T-helper 2 cell (primary cell): ENCODE measurements at places on chromosomes 4 and X.

DNA sequence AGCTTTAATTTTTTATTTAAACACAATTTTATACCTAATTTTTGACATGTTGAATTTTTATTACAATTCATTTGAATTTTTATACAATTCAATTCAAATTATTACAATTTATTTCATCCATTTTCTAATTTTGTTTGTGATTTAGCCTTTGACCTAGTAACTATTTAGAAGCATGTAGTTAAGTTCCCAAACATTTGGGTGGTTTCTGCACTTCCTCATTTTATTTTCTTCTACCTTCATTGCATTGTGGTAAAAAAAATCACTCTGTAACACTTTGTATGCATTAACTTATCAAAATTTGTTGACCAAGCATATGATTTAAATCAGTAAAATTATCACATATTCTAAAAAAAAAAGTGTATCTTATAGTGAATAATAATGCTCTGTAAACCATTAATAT lies 928.9 kb downstream of the ARAP2 start:
- no peak for DNase-seq

DNA sequence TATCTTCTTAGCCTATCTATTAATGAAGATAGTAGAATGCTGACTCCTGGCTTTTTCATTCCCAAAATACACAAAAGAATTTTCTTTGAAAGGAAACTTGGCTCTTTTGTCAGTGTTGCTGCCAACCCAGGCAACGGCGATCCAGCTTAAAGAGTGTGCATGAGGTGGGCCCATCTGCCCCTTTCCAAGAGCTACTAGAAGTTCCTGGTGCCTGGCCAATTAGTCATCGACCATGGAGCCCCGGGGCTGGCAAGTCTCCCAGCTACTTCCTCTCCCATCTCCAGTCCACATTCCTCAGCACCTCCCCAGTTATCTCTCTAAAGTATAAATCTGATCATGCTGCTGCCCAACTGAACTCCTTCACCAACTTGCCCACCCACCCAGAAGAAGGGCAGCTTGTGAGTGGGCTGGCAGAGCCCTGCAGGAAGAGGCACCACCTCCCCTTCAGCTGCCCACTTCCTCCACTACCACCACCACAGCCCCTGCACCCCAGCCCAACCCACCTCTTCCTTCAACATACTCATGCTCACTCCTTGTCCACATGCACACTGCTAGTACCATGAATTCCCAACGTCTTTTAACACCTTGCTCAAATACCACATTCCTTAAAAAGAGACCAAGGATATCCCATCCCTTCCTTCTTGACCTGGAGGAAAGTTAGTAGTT lies 158.2 kb upstream of the MAP3K15 start:
- no peak for DNase-seq

GRCh38 chrX:126164689-126165400 lies 1.2 kb downstream of the DCAF12L2 start:
- DNase-seq: no peak

DNA sequence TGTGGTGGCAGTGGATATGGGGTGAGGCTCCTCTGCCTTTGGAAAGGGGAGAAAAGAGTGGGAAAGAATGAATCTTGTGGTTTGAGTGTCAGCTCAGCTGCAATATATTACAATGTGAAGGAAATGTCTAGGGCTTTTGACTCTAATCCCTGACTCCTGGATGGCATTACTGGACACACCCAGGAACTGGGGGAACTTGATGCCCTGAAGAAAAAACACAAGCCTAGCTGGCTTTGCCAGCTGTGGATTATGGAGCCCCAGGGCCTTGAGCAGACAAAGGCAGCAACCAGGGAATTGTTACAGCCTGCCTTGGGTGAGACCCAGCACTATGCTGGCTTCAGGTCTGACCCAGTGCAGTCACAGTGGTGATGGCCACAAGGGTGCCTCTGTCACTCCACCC lies 57.1 kb upstream of the CYSLTR1 start:
- DNase-seq: no peak

DNA sequence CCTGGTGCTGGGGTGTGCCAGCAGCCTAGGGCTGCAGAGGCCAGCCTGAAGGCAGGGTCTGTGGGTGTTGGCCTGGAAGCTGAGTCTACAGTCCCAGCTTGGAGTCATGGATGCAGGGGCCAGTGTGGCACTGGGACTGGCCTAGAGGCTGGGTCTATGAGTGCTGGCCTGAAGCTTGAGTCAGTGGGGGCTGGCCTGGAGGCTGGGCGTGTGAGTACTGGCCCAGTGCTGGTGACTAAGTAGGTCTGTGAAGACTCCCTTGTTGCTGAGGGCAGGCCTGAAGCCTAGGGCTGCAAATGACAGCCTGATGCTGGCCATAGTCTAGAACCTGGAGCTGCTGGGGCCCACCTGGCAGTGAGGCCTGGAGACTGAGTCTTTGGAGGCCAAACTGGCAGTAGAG lies 31.3 kb upstream of the ALG13 start:
- no peak for DNase-seq

DNA sequence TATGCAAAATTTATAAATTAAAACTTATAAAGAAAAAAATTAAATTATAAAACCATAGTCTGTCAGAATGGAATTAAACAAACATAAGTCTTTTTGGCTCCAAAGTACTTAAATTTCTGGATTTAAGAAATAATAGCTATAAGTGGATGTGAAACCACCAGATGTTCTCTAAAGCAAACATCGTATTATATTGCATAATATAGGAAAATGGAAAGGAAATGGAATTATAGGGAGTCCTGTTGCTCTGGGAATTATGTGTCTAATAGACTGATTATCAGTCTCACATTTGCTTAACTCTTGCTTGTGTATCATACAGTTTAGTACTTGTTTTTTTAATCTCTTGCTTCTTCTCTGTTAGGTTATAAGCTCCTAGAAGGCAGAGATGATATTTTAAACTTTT lies 819.2 kb downstream of the RAPGEF2 start:
- no peak for DNase-seq

DNA sequence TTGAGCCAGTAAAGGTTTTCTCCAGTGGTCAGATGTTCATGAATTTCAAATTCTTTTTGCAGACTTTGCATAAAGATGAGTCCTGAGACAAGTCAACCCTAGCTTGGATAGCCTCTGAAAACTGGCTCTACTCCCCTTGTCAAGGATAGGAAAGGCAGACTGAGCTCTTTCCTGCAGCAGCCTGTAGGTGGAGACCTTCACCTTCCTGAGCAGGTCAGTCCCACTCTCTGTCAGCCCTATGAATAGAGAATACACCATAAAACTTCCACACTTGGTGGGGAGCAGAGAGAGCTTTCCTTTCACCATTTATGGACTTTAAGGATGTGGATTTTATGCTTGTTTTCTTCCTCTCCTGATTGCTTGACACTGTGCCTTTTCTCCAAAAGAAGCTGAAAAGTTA lies 41.9 kb downstream of the PCDH19 start:
- no peak for DNase-seq

- DNase-seq: no peak
Measured at GRCh38 chr4:1512051-1512737, 106.0 kb upstream of the NKX1-1 start.

DNA sequence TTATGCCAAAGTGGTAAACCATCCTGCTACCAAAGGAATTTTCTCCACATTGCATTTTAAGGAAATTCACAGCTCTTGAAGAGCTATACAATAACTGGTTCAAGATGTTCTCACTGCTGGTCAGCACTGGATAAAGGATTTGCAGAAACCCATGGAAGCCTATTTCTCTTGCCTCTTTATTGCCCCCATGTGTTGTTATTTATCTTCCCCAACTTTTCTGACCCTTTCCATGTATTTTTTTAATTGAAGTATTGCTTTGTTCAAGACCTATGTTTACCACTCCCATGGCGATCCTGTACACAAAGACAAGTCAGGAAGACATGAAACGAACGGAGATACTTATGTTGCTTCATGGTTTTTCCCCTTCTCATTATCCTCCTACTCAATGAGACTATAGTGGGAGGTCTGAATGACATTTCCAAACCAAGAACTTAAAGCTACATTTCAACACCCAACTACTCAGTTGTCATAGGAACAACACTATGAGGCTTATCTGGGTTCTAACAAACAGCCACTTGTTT lies 566.4 kb upstream of the DIPK2B start:
- no peak for DNase-seq

GRCh38 chr4:4618847-4619246 lies 77.0 kb upstream of the STX18 start:
- DNase-seq: no peak
